Activated T-cell treated with anti-CD3 and anti-CD28 coated beads, Interleukin-2, amount 50 U/mL, for 4 hours (primary cell): ENCODE measurements at places on chromosomes 12 and 14. TPM values are rescaled to one million over a fixed set of nuclear protein-coding genes. Genes with fewer than 3 reads are reported as not detected.

DNA sequence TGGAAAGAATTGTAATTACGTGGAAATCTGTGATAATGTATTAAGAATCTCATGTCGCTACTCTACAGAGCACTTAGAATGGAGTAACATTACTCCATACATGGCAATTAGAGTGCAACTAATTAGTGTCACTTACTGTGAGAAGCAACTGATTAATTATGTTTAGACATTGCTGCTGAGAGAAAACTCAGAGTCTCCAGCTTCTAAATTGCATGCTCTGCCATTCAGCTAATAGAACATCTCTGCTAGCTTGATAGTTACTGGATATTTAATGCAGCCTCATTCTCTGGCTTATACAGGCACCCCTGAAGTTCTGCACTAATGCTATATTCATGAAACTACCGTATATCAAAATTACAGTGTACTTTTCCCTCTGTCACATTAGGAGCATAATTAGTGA, 338.4 kb downstream of the ADAMTS20 start:
- DNase-seq: no peak

- no peak for DNase-seq
These were observed 50.8 kb downstream of the DYNC1H1 start for GRCh38 chr14:102015045-102015685.

DNA sequence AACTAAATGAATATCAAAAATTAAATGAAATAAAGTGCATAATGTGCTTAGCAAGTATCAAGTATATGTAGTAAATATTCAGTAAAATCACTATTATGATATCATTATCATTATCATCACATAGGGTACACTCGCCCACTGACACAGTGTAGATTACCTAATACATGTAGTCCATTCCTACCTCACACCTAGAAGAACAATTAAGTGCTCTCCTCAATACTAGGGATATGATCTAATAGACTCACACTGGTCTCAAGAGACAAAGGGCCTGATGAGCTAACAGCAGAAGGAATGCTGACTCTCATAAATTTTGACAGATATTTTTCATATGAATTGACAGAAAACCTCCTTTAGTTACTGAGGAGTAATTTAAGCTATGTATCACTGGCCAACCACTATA, 29.1 kb downstream of the FSCB start:
- no peak for DNase-seq

DNA sequence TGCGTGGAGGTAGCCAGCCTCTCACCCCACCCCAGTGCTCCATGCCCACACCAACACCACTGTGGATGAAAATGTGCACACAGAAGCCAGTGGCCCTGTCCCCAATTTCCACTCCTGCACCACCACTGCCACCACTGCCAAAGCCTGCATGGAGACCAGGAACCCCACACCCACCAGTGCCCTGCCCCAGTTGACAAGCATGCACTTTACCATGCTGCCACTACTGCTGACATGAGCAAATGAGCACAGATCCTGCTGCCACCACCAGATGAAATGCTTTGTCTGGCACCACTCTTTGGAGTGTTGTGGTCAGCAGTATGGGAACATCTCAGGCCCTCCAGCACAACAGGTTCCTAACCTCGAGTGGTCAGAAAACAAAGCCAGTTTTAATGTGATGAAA, 104.1 kb downstream of the ATXN7L3B start:
- no peak for DNase-seq

MYRFL gene
- not detected for total RNA-seq

DNA sequence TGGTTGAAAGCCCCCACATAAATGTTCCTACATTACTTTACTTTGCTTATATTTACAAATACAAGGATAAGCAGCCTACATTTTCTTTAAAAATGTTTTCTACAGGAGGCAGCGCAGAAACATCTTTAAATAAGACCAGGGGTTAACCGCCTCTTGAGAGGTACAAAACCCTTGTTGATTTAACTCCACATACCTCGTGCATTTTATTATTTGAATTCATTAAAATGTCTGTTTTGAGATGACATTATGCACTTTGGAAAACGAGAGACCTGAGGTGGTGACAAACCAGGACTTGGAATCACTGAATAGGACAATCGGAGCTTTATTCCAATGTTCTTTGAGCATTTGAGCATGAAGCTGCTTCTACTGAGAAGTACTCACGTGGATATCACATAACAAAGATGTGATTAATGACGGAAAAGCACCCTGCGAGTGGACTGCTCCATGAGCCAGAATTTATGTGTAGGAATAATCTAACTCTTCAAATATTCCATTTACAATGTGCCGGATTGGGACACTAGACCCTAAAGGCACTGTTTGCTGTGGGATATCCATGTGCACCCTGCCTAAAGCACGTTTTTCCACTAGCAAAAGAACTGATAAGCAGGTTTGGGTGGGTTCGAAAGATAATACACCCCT, 746 bp upstream of the DUSP16 start:
- DNase-seq: no peak
